ENCODE measurements at places on chromosomes 2 and 18.

DNA sequence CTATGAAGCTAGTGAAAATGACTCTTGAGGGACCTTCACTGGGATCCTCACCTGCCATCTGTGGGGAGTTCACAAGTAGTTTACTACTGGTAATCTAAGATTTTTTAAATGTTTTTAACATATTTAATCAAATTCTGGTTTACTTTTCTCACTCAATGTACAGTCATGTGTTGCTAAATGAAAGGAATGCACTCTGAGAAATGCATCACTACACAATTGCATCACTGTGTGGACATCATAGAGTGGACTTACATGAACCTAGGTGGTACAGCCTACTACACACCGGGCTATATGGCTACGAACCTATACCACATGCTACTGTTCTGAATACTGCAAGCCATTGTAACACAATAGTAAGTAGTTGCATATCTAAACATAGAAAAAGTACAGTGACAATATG is 528.0 kb downstream of the BCL11A start:
- DNase-seq: no peak

DNA sequence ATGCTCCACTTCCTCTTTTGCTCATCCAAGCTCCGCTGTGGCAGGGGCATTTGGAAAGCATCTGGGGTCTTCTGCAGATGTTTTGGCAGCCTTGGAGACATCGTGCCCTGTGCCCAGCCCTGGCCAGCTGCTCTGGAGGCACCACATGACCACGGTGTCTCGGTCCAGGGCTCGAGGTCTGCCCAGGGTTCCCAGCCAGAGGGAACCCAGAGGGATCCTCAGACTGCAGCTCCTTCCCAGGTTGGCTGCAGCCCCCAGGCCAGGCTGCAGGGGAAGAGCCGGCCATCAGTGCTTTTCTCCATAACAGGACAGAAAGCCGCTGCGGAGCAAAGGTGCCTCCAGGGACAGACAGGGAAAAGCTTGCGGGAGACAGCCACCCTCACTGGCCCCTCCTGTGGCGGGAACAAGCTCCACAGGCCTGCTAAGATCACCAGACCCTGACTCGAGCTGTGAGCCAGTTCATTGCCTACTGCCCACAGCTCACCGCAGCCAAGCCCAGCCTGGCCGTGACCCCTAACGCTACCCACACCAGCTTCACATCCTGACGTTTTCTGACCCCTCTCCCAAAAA is 74.7 kb downstream of the SMAD7 start:
- DNase-seq: no peak

GRCh38 chr2:218301176-218301819 is 9.0 kb upstream of the TMBIM1 start:
- DNase-seq: peak; percentile 80

DNA sequence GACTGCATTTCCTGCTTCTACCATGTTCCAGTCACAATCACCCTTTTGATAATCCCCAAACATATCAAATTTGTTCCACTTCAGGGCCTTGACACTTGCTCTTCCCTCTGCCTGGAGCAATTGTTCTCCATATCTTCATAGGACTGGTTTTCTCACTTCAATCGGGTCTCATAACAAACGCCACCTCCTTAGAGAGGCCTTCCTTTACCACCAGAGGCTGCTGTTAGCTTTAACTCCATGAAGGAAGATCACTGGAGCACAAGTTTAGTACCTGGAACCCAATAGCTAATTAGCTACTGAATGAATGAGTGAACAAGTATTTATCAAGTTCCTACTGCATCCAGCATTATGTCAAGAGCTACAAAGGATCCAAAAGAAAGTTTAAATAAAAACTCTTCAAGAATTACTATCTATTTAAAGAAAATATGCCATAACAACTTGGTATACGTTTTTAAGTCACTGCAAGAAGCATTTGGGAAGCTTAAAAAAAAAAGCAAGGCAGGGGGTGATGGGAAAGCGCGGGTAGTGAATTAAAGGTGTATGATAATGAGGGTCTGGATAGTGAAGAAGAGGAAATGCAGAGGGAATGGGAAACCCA is 58.8 kb downstream of the BAZ2B start:
- DNase-seq: no peak

DNA sequence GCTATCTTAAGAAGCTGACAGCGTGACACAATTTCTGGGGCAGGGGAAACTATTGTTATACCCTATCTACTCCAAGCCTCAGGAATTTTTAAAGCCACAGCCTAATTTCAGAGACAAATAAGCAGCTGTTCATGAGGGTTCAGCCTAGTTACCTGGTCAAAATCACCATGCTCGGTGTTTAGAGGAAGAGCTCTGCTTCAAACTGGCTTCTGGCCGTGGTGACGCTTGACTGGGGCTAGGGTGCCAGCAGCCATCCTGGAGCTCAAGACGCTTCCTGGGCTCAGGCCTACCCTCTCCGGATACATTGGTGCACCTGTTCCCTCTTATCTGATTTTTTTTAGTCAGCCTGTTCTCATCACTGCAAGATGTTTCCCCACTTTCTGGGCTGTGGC is 41.7 kb downstream of the FRZB start:
- DNase-seq: no peak

DNA sequence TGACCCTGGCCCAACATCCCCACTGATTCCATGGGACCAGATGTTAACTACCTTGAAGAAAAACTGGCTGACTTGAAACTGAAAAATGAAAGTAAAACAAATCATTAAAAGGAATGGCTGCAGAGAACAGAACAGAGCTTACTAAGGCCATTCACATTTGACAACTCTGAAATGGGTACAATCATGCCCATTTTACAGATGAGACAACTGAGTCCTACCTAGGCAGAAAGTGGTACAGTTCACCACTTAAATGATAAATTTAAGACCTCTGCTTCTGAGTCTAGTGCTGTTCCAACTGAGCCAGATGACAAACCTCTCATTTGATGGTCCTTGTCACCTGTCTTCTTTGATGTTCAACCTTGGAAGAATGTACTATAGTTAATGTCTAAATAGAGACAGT is 65.8 kb downstream of the THNSL2 start:
- DNase-seq: no peak

Measured in activated T-helper 2 cell treated with anti-CD3 and anti-CD28 coated beads, Interferon-gamma antibody, Interleukin-2, Interleukin-4, amounts not matched to agents 10 μg/mL and 5 μg/mL and 100 μg/mL, durations not matched to agents 14 hours and 24 hours and 36 hours (primary cell).